ENCODE measurements at places on chromosomes 16 and 17.

DNA sequence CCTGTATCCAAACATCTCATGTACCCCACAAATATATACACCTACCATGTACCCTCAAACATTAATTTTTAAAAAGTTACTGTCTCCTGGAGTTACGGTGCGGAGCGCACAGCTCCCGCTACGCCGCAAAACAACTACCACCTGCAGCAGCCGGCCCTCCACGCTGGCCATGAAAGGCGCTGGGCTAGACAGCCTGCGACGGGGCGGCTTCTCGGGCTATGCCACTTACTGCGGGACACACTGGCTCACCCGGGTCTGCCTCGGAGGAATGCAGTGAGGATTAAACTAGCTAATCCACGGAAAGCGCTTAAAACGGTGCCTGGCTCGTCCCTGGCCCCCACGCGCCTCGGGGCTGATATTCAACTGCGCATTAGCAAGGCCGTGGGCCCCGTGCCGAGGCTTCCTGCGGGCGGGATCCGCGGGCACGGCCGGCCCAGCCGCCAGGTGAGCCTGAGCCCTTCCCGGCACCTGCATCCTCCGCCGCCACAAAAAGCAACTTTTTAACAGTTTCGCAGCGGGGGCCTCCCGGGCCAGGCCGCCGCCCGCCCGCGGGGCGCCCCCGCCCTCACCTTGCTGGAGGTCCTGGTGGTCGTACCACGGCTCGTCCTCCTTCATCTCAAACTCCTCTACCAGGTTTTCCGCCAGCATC lies 633 bp downstream of the CDR2 start:
- peak overlapping the region; percentile 65 for H3K27ac ChIP-seq
- H3K27me3 ChIP-seq = no peaks in the 10 kb centered on the region
- H3K4me1 ChIP-seq = peaks cover 49% of the 10 kb centered on the region

DNA sequence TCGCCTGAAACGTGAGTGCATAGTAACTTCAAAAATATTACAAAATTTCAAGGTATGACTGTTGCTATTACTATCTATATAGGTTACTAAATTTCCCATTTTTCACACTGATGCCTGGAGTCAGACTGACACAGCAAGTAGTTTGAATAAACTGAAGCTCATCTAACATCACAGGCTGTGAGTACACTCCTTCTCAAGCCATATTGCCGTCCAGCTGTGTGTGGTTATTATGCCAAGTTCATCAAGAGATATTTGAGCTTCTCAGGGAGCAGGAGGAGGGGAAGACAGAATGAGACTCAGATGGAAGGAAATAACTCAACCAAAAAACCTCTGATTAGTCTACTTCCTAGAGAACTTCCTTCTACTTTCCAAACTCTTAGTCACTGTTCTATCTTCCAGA lies 473.9 kb downstream of the TOX3 start:
- no peak overlapping the region for H3K4me3 ChIP-seq
- no peaks in the 10 kb centered on the region for H3K36me3 ChIP-seq
- no peak for DNase-seq
- H3K27me3 ChIP-seq = peaks cover 5% of the 10 kb centered on the region
- H3K4me1 ChIP-seq = no peaks in the 10 kb centered on the region

DNA sequence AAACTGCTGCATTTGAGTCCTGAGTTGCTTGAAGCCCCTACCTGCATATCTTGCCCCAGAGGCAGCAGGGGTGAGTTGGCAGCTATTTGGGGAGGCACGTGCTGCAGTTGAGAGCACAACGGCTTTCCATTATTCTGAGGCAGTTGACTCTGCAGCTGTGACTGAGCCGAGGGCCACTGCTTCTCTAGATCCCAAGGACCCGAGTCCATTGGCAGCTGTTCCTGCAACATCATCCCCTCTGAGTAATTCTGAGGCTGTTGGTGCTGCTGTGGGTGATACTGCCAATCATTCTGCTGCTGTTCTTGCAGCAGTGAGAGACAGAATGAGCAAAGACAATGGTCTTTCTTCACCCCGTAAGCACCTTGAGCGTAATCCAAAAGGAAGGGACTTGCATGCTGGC lies 12.7 kb downstream of the TERF2IP start:
- DNase-seq = no peak
- no peaks in the 10 kb centered on the region for H3K4me1 ChIP-seq
- H3K27ac ChIP-seq = no peak overlapping the region
- no peaks in the 10 kb centered on the region for H3K27me3 ChIP-seq

- H3K4me1 ChIP-seq = no peaks in the 10 kb centered on the region
- H3K4me3 ChIP-seq = no peak overlapping the region
- H3K27me3 ChIP-seq = peaks cover 3% of the 10 kb centered on the region
- no peaks in the 10 kb centered on the region for H3K36me3 ChIP-seq
- no peak for DNase-seq
These were observed 26.0 kb upstream of the DLX3 start for GRCh38 chr17:50020841-50021599.

- no peak overlapping the region for H3K27ac ChIP-seq
- H3K4me3 ChIP-seq = no peak overlapping the region
- H3K36me3 ChIP-seq = peaks cover 67% of the 10 kb centered on the region
- peaks cover 18% of the 10 kb centered on the region for H3K4me1 ChIP-seq
- H3K27me3 ChIP-seq = no peaks in the 10 kb centered on the region
These were observed 5.1 kb downstream of the INPP5K start for GRCh38 chr17:1511290-1511689.

- no peaks in the 10 kb centered on the region for H3K4me1 ChIP-seq
- no peak overlapping the region for H3K4me3 ChIP-seq
- DNase-seq = no peak
- H3K27me3 ChIP-seq = no peaks in the 10 kb centered on the region
These were observed 103.8 kb downstream of the CEP112 start for GRCh38 chr17:66088173-66088572.

GRCh38 chr17:83098241-83099085 lies 19.1 kb downstream of the METRNL start:
- peaks cover 33% of the 10 kb centered on the region for H3K27me3 ChIP-seq
- H3K4me3 ChIP-seq = no peak overlapping the region
- no peaks in the 10 kb centered on the region for H3K36me3 ChIP-seq

DNA sequence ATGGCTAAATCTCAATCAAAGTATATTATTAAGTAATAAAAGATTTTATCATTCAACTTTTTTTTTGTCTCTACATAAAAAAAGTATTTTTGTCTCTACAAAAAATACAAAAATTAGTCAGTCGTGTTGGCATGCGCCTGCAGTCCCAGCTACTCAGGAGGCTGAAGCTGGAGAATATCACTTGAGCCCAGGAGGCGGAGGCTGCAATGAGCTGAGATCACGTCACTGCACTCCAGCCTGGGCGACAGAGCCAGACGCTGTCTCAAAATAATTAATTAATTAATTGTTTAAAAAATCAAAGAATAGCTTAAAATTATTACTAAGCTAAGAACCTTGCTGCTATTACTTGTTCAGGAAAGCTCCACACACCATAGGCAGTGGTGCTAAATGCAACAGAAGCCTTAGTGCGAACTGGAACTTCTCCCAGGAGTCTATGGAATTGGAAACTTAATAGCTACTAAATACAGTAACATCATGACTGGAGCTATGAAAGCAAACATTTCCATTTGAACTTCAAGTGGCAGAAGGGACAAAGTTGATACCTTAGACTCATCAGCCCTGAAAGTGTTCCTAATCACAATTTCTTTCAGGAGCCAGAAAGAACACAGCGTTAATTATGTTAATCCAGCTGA lies 22.6 kb downstream of the ADCY9 start:
- DNase-seq = no peak
- no peak overlapping the region for H3K4me3 ChIP-seq
- peaks cover 7% of the 10 kb centered on the region for H3K27me3 ChIP-seq

GRCh38 chr17:4247361-4247970 lies 16.3 kb downstream of the ANKFY1 start:
- H3K36me3 ChIP-seq = peaks cover 30% of the 10 kb centered on the region
- no peak overlapping the region for H3K27ac ChIP-seq
- no peaks in the 10 kb centered on the region for H3K4me1 ChIP-seq
- H3K27me3 ChIP-seq = no peaks in the 10 kb centered on the region

GRCh38 chr16:72355561-72355960 lies 183.6 kb upstream of the PMFBP1 start:
- H3K4me1 ChIP-seq = no peaks in the 10 kb centered on the region
- no peaks in the 10 kb centered on the region for H3K36me3 ChIP-seq
- no peaks in the 10 kb centered on the region for H3K27me3 ChIP-seq
- no peak overlapping the region for H3K4me3 ChIP-seq
- DNase-seq = no peak

DNA sequence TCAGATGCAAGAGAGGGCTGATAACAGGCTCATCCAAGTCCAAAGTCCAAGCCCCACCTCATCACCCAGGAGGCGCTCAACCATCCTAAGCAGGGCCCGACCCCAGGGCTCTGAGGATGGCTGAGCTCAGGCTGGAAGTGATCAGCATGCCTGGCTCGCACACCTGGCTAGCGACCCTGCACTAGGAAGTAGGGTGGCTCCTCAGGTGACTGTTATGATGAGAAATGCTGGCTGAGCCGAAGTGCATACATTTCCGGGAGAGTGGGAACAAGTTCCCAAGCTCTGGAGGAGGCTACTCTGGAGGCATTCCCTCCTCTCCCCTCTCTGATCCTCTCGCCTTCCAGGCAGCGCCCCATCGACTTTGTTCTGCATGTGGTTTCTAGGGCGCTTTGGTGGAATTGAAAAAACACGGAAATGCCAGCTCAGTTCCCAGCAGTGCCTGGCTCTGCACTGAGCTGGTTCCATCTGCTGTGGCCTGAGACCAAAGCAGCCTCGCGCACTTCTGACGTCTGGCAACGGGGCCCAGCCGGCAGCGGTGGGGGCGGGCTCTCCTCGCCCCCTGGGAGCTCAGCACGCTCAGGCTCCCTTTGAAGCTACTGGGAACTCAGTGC lies 130.3 kb downstream of the IRF8 start:
- H3K27ac ChIP-seq = no peak overlapping the region
- no peak overlapping the region for H3K4me3 ChIP-seq
- DNase-seq = peak; percentile 41
- no peaks in the 10 kb centered on the region for H3K27me3 ChIP-seq

DNA sequence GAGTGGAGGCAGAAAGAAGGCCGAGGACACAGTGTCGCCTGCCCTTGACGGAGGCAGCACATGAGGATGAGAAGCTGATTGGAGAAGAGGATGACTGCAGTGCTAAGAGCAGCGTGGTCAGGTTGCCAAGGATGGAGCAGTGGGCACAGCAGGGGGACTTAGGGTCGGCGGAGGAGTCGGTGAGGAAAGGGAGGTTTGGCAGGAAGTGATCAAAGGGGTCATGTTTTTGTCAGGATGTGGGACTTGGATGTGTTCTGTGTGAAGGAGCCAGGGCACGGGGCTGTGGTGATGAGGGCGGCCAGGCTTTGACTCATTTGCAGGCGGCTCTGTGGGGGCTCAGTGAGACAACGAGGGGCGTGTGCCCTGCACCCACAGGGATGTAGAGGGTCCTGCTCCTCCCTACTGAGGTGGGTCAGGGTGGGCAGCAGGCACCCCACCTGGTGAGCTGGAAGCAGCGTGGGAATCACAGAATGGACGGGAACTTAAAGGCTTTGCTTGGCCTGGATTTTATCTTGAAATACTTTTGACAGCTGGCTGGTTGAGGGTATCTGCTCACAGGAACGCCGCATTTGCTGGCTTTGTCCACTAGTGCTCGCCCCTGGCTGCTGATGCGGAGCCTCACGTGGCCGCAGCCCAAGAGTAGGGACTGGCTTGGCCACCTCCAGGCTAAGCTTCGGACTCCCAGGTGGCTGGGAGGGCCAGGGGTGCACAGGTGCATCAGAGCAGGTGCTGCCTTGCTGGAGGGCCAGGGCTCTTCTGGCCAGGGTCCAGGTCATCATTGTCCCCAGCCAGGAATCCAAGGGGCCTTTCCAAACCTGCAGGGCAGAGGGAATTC lies 6.0 kb downstream of the MPG start:
- no peak overlapping the region for H3K4me3 ChIP-seq
- H3K4me1 ChIP-seq = peaks cover 11% of the 10 kb centered on the region
- peak; percentile 32 for DNase-seq
- peak overlapping the region; percentile 57 for H3K27ac ChIP-seq
- H3K27me3 ChIP-seq = no peaks in the 10 kb centered on the region

GRCh38 chr17:62189377-62189776 lies 124.3 kb upstream of the MED13 start:
- no peak overlapping the region for H3K27ac ChIP-seq
- no peaks in the 10 kb centered on the region for H3K27me3 ChIP-seq
- no peak for DNase-seq
- no peak overlapping the region for H3K4me3 ChIP-seq

- H3K4me1 ChIP-seq = no peaks in the 10 kb centered on the region
- no peak overlapping the region for H3K27ac ChIP-seq
- DNase-seq = no peak
- no peaks in the 10 kb centered on the region for H3K27me3 ChIP-seq
- H3K36me3 ChIP-seq = peaks cover 40% of the 10 kb centered on the region
These were observed 11.9 kb upstream of the CLEC18A start for GRCh38 chr16:69938981-69939820.

- H3K4me3 ChIP-seq = no peak overlapping the region
- H3K27ac ChIP-seq = no peak overlapping the region
- DNase-seq = no peak
- H3K4me1 ChIP-seq = no peaks in the 10 kb centered on the region
These were observed 23.4 kb upstream of the SEC14L1 start for GRCh38 chr17:77117415-77117814.

- no peak overlapping the region for H3K27ac ChIP-seq
- DNase-seq = no peak
- no peak overlapping the region for H3K4me3 ChIP-seq
- no peaks in the 10 kb centered on the region for H3K36me3 ChIP-seq
- peaks cover 33% of the 10 kb centered on the region for H3K27me3 ChIP-seq
- H3K4me1 ChIP-seq = peaks cover 11% of the 10 kb centered on the region
These were observed 3.7 kb upstream of the CDC42EP4 start for GRCh38 chr17:73315471-73315870.

GRCh38 chr16:14456793-14457481 lies 173.1 kb downstream of the PARN start:
- peaks cover 28% of the 10 kb centered on the region for H3K36me3 ChIP-seq
- H3K4me1 ChIP-seq = no peaks in the 10 kb centered on the region
- no peak for DNase-seq
- no peak overlapping the region for H3K27ac ChIP-seq
- no peak overlapping the region for H3K4me3 ChIP-seq
- H3K27me3 ChIP-seq = no peaks in the 10 kb centered on the region

DNA sequence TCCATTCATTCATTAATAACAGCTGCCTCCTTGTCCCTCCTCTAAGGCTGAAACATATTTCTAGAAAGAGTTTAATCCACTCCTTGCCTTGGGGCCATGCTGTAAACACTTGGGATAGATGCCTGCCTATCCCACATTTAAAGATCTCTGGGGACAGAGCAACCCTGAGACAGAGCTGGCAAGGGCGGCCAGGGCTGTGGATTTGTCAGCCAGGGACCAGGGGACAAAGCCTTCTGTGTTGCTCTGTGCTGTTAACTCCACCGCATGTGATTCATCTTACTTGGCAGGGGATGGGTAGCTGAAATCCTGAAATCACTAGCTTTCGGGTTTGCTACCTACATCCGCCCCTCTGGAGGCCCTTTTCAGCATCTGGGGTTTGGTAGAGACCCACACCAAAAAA lies 392.9 kb downstream of the SLC39A11 start:
- H3K4me1 ChIP-seq = no peaks in the 10 kb centered on the region
- H3K27ac ChIP-seq = no peak overlapping the region
- DNase-seq = no peak
- H3K4me3 ChIP-seq = no peak overlapping the region
- no peaks in the 10 kb centered on the region for H3K36me3 ChIP-seq
